Brain pericyte (primary cell): ENCODE measurements at places on chromosomes 12 and 14.

DNA sequence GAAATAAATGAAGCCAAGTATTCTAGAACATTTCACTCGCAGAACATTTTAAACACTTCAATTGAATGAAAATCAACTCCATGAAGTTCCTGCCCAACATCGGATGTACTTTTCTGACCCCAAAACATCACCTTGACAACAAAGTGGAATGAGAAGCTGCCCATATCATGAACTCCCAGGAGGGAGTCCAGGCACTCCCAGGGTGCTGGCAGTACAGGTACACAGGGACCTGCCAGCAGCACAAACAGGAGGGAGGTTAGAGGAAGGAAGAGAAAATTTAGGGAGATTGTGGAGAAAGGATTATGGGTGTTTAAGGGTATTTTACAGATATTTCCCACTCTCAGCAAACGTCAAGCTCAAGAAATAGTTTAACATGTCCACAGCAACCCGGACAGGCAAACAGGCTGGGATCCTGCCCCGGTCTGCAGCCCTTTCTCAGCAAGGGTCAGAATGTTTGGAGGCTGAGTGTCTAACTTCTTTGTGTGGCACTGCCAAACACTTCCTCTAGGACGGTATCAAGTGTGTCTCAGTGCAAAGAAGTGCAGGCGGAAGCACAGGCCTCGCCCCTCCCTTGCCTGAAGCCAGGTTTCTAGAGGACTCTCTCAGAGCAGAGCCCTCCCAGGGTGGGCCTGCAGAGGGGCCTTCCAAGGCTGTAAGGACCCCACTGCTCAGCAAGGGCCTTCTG is 72.2 kb downstream of the SETD3 start:
- DNase-seq, result no peak

DNA sequence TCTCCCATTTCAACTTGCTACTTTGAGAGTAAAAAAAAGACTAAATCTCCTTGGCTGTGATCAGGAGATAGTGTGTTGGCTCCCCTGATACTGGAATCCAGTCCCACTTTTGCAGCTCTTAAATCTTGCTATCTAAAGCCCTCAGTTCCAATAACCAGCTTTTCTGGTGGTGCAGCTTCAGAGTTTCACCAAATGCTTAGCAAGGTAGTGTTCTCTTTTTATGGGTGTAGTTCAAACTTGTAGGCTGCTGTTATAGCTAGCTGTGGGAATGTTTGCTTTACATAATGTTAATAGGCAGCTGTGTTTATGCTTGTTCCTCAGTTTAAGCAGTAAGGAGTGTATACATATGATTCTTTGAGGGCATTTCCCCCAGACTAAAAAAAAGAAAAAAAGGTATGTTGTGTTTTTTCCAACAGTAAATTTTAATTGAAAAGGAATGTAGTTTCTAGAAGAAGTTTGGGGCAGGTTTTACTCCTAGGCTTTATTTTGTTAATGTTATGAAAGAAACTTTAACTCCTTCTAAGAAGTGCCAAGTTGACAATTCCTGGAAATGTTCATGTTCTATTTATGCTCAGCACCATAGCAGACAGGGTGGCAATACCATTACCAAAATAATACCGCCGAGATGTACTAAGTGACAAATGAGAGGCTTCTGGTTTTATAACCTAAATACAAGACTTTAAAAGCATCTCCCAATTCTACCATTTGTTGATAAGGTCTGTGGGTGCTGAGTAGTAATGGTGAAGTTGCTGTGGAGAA is 12.1 kb downstream of the CRADD start:
- DNase-seq, result no peak

GRCh38 chr12:125402874-125403789 is 337.9 kb downstream of the AACS start:
- no peak for DNase-seq

- no peak for DNase-seq
Measured at GRCh38 chr14:91021991-91022621, 38.3 kb downstream of the RPS6KA5 start.

GRCh38 chr14:29999013-29999539 is 71.4 kb upstream of the PRKD1 start:
- no peak for DNase-seq

DNA sequence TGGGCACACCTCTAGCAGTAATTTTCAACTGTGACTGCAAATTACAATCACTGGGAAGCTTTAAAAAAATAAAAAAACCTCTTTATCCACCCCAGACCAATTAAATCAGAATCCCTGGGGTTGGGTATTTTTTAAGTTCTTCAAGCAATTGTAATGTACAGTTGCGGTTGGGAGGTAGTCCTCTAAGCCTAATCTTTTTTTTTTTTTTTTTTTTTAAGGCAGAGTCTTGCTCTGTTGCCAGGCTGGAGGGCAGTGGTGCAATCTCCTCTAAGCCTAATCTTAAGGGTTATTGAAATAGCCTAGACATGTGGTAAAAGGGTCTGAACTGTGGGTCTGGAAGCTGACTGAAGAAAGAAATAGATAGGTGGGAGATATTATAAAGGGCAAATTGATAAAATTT is 230.5 kb downstream of the AKAP6 start:
- DNase-seq, result no peak

GRCh38 chr12:57142727-57143126 is 4.7 kb downstream of the LRP1-AS start:
- no peak for DNase-seq

- DNase-seq, result no peak
Measured at GRCh38 chr14:76701436-76701835, 59.8 kb upstream of the VASH1 start.

GRCh38 chr12:70248876-70249275 is 5.6 kb downstream of the CNOT2 start:
- DNase-seq, result no peak

GRCh38 chr12:108046650-108047049 is 82.4 kb upstream of the WSCD2 start:
- DNase-seq, result no peak

DNA sequence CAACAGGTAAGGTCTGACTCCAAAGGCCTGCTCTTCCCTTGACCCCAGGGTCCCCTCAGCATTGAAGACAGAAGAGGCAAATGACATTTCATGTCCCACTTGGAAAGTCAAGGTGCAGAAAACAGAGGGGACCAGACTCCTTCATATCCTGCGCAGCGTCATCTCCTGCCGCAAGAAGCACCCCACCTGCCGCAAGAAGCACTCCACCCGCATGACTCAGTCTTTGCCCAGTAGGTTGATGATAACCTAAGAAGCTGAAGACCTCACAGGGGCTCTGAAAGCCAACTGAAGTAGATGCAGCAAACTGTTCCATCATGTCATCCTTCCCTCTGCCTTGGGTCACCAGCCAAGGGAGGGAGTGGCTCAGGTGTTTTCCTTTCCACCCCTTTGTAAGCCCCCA is 11.6 kb upstream of the SMUG1 start:
- no peak for DNase-seq

DNA sequence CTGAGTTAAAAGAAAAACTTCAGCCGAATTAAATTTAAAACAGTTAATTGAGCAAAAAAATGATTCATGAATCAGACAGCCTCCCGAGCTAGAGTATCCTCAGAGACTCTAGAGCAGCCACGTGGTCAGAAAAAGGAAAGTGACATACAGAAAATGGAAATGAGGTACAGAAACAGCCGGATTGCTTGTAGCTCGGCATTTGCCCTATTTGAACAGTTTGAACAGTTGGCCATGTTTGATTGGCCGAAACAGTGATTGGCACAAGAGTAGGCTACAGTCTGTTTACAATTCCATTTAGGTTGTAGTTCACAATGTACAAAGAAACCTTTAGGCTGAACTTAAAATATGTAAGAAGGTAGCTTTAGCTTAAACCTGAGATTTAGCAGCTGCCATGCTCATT is 12.9 kb upstream of the OXA1L start:
- DNase-seq, result no peak

- DNase-seq, result no peak
Measured at GRCh38 chr12:49854976-49855375, 12.1 kb upstream of the BCDIN3D start.

DNA sequence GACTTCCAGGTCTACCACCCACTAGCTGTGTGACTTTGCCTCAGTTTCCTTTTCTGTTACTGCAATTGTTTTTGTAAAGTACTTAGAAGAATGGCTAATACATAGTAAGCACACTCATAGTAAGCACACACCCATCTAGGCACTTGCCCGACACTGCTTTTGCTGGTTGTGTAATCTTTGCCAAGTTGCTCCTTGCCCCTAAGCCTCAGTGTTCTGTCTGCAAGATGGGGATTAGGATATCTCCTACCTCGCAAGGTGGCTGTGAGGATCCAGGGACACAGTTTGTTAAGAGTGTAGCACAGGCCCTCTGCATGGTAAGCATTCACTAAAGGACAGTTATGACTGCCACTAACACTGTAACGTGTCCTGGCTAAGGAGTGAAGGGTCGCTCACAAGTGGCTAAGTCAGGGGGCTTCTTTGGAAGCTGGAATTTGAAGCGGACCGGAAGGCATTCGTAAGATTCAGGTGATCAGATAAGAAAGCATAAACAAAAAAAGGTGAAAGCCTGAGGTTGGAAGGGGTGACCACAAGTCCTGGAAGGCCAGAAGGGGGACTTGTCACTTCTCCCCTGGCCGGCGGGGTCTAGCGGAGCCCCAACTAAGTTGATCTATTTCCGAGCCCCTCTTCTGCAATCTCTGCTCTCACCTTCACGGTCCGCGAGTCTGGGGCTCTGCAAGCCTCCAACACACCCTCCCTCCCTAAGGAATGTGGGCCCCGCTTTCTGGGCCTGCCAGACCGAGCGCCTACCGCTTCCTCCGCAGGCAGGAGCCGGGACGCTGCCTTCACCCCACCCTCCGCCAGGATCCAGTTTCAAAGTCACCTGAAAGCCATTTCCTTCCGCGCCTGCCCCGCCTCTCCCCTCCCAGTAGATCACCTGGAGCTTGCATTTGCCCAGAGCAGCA is 1.5 kb upstream of the PLEKHG3 start:
- no peak for DNase-seq

GRCh38 chr12:67433385-67434175 is 164.4 kb downstream of the CAND1 start:
- no peak for DNase-seq

DNA sequence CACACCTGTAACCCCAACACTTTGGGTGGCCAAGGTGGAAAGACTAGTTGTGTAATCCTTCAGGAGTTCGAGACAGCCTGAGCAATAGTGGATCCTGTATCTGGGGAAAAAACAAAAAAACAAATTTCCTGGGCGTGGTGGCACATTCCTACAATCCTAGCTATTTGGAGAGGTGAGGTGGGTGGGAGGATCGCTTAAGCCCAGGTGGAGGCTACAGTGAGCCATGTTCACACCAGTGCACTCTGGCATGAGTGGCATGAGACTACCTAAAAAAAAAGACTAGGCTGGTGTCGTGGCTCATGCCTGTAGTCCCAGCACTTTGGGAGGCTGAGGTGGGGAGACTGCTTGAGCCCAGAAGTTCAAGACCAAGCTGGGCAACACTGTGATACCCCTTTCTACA is 17.2 kb downstream of the PTGES3 start:
- DNase-seq, result no peak

DNA sequence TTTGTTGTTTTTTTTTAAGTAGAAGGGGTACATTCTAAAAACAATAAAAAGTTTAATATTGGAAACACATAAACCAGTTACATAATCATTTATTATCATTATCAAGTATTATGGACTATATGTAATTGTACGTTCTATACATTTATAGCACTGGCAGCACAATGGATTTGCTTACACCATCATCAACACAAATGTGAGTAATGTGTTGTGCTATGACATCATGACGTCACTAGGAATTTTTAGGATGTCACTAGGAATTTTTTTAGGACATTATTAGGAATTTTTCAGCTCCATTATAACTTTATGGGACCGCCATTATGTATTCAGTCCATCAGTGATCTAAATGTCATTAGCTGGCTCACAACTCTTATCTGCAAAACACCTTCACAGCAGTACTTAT is 126.8 kb upstream of the SYT10 start:
- DNase-seq, result no peak

DNA sequence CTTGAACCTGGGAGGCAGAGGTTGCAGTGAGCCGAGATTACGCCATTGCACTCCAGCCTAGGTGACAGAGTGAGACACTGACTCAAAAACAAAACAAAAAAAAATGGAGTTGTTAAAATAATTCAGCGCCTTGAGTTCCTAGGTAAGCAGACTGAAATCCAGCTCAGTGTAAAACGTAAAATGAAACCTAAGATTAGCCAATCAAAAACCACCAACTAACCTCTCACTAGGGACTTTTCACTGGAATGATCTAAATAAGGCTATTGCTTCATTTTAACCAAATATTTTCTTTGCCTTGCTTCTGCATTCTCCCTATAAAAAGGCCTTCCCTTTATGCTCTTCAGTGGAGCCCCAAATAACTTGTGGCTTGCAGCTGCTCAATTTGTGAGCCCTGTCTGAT is 91.6 kb upstream of the HIF1A start:
- no peak for DNase-seq

DNA sequence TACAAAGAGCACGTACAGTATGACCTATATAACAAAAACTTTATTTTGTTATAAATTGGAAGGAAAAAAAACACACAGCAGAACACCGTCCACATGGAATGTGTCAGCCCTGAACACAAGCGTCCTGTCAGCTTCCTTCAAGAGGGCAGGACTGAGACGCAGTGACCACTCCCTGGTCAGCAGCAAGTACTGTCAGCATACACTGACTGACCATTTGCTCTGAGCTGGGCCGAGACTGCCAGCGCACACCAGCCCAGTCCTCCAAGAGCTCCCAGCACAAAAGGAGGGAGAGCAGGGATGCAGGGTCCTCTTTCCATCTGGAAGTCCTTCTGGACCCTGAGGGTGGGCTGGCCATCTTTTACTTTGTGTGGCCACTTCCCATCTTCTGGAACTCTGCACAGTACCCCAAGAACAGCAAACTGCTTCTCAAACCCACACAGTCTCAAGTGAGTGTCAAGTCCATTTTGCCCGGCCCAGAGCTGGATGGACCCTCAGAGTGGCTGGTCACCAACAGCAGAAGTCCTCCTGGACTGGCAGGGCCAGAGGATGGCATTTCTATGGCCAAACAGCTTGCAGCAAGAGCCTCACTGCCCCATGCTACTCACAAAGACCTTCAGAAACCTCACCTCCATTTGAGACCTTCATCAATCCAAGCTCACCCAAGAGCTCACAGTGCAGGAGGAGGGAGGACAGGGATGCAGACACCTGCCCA is 11.7 kb downstream of the CCDC88C start:
- no peak for DNase-seq

- no peak for DNase-seq
Measured at GRCh38 chr12:6318440-6318879, 8.0 kb downstream of the PLEKHG6 start.

DNA sequence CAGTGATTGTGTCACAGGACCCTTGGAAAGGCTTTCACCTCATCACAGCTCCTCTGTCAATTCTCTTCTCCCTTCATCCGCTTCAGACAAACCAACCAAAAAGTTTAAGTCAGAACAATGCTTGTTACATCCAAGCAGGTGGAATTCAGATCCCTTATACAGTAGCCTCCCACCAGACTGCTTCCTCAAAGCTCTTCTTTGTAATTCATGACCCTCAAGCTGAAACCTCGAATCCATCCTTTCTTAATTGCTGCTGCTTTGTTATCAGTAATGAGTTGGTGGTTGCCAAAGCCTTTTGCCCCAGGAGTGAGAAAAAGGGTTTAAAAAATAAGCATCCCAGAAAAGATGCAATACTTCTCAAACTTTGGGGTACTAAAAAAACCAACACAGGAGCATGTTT is 9.5 kb downstream of the BEST3 start:
- DNase-seq, result no peak

- DNase-seq, result no peak
Measured at GRCh38 chr14:36820111-36820709, 158.6 kb downstream of the PAX9 start.
